ENCODE measurements at places on chromosomes 2 and 18.

DNA sequence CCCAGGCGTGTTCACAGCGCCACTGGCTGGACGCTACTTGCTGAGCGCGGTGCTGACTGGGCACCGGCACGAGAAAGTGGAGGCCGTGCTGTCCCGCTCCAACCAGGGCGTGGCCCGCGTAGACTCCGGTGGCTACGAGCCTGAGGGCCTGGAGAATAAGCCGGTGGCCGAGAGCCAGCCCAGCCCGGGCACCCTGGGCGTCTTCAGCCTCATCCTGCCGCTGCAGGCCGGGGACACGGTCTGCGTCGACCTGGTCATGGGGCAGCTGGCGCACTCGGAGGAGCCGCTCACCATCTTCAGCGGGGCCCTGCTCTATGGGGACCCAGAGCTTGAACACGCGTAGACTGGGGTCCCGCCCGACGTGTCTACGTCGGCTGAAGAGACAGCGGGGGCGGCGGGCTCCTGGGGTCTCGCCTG lies 891 bp upstream of the KHK start:
- DNase-seq: no peak

DNA sequence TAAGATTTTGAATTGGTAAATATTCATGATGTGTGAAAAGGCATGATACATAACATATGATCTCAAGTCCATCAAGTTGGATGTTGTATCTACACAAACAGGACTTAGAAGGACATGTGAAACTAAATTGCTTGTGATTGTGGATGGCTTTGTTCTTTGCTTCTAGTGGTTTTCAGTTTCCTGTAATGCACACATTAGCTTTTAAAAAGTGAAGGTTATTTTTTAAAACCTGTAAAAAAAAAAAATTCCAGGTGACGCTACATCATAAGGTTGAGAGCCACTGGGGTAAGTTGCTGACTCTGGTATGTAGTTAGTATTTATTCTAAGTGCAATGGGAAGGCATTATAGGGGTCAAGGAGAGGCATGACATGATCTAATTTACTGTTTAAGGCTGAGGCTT lies 48.4 kb upstream of the TMEM247 start:
- no peak for DNase-seq

DNA sequence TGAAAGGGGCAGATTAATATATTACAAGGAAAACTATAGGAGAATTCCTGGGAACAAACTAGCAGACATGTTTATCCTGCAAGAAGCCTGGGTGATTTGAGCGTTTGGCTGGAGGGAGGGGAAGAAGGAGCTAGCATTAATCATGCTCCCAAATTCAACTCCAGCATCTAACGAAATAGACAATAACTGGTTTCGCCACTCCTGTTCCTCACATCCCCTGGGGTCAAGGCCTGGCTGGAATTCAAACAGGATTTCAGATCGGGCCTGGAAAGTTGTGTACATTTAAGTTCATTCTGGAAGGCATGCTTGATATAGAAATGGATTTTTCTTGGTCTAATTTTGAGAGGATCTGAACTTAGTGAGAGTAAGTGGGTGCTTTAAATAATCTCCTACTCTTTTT lies 126.1 kb upstream of the CTAGE1 start:
- no peak for DNase-seq

DNA sequence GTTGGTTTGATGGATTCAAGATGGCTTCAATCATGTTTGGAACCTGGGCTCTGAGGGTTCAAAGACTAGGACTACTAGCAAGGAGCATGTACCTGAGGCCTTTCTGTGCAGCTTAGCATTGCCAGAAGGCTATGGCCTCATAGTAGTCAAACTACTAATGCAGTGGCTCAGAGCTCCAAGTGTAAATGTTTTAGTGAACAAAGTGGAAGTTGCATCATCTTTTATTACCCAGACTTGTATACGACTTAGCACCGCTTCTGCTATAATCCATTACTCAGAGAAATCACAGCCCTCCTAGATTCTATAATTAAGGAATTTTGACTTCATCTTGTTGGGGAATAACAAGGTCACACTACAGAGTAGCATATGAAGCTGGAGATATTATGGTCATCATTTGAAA lies 210.5 kb downstream of the ERBB4 start:
- no peak for DNase-seq

- DNase-seq: no peak
Observed at GRCh38 chr18:59057969-59058368, 81.7 kb upstream of the SEC11C start.

DNA sequence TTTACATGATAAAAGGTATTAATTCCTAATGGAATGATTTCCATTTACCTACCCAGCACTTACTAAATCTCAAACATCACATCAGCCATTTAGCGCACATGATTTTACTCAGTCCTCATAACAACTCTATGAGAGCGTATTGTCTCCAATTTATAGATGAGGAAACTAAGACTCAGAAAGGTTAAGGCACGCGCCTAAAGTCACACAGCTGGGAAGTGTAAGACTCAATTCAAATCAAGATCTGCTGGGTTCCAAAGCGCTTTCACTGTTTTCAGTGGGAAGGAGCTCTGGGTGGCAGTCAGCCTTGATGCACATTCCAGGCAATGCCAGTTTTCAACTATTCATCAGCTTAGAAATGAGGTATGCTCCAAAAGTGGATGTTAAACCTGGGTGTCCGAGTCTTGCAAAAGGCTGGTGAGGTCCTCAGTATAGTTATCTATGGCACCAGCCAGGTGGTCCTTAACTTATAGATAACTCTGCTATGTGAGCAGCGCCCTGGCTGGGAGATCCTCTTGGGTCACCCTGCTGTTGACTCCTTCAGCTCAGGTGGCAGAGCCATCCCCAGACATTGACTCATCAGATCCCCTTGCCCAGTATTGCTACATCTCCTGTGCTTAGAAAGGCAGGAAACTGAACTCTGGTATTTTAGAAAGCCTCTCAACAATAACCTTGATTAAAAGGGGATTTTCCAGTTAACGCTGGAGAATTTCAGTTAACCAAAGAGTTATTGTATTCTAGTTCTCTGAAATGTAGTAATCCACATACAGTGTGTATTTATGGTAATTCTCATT lies 47.1 kb downstream of the SLC4A1AP start:
- no peak for DNase-seq

DNA sequence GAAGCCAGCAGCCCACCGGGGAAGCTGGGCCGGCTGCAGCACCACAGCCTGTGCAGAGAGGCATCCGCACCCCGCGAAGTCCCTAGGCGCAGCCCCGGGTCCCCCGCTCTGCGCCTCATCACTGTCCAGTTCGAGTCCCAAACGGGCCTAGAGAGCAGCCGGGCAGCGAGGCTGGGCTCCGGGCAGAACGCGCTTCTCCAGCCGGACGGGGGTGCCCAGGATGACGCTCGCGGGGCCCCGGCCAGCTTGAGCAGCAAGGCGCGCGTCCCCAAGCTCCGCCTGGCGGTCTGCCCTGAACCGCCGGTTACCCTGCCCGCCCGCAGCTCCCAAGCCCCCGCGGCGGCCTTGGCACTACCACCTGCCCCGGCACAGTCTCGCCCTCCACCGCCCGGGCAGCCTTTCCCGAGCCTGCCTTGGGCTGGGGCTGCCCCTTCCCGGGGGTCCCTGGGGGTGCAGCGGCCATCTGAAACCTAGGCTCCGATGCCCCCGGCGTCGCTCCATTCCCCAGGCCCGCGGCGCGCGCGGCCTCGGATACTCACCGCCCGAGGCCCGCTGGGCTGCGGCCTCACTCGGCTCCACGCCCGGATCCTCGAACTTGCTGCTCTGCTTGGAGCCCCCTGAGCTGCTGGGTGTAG lies 591 bp downstream of the SLC16A14 start:
- no peak for DNase-seq

- DNase-seq: no peak
Observed at GRCh38 chr2:99403524-99403923, 66.3 kb downstream of the EIF5B start.

DNA sequence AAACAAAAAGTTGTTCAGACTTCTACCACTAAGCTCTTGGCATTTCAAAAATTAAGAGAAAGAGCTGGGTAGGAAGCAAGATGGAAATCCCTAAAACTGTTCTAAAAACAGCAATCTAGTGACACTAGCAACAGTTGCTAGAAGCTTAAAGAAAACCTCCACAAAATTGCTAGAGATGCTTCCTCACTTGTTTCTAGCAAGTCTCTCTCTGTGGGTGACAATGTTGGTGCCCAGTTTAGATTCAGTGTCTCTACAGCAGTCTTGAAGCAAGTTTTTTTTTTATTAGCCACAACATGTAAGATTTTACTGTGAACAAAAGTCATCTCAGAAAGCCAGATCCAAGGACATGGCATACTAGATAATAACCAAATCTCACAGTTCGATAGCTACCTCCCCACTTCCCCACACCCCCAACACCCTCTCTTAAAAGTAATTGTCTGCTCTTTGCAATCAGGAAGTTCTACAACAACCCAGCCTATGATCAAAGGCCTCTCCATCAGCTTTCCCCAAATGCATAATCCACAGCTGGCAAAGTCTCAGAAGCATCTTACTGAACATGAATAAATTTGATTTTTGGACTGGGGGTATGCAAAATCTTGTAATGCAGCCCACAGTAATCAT lies 70.0 kb downstream of the ANKRD44 start:
- no peak for DNase-seq
